ENCODE measurements at places on chromosomes 1 and 21.

DNA sequence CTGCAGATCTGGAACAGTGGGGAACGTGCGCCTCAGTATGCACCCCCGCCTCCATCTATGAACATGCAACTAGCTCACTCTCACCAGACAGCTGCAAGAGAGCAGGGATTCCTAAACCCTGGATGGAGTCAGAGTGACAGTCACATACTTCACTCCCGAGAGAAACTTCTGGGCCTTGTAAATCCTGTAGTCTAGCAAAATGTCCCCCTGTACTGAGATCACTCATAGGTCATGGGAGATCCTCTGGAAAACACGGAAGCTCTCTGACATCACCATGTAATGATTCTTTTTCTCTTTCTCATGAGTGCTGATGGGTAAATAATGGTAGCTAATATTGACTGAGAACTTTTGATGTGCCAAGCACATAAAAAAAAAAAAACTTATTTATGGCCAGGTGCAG lies 23.4 kb upstream of the TARDBP start:
- DNase-seq: no peak
- peaks cover 2% of the 10 kb centered on the region for H3K27me3 ChIP-seq
- no peaks in the 10 kb centered on the region for H3K4me1 ChIP-seq
- H3K36me3 ChIP-seq: no peaks in the 10 kb centered on the region
- H3K27ac ChIP-seq: no peak overlapping the region

GRCh38 chr1:32771561-32772280 lies 45.4 kb downstream of the YARS1 start:
- peaks cover 8% of the 10 kb centered on the region for H3K4me1 ChIP-seq
- no peaks in the 10 kb centered on the region for H3K36me3 ChIP-seq
- H3K27me3 ChIP-seq: no peaks in the 10 kb centered on the region
- no peak overlapping the region for H3K27ac ChIP-seq

- H3K27ac ChIP-seq: no peak overlapping the region
- no peak overlapping the region for H3K4me3 ChIP-seq
- no peaks in the 10 kb centered on the region for H3K4me1 ChIP-seq
- no peaks in the 10 kb centered on the region for H3K36me3 ChIP-seq
- no peak for DNase-seq
- H3K27me3 ChIP-seq: peaks cover 37% of the 10 kb centered on the region
Measured at GRCh38 chr1:153023109-153023508, 7.9 kb upstream of the SPRR1B start.

DNA sequence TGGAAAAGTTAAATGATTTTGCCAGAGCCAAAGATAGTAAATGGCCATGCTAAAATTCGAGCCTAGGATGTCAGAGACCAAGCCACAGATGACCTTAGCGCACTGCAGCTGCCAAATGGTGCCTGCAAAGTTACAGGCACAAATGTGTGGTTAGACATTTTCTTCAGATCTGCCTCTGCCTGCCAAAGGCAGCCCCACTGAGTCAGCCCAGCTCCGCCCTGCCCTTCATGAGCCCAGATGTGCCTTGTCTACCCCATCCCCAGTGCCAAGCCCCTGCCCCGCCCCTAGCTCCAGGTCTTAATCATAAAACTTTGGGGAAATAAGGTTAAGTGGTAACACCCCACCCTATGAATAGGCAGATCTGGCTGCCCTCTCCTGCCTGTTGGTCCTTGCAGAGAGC lies 105.9 kb downstream of the DTL start:
- no peak for DNase-seq
- no peaks in the 10 kb centered on the region for H3K36me3 ChIP-seq
- no peaks in the 10 kb centered on the region for H3K27me3 ChIP-seq
- H3K27ac ChIP-seq: no peak overlapping the region

GRCh38 chr1:8404460-8405370 lies 86.8 kb downstream of the SLC45A1 start:
- peaks cover 19% of the 10 kb centered on the region for H3K4me1 ChIP-seq
- DNase-seq: no peak
- no peak overlapping the region for H3K27ac ChIP-seq
- no peaks in the 10 kb centered on the region for H3K36me3 ChIP-seq
- H3K27me3 ChIP-seq: no peaks in the 10 kb centered on the region
- no peak overlapping the region for H3K4me3 ChIP-seq

- H3K4me3 ChIP-seq: no peak overlapping the region
- DNase-seq: no peak
- no peak overlapping the region for H3K27ac ChIP-seq
- no peaks in the 10 kb centered on the region for H3K36me3 ChIP-seq
- H3K27me3 ChIP-seq: peaks cover 10% of the 10 kb centered on the region
Measured at GRCh38 chr1:43058545-43059360, 100.1 kb upstream of the SLC2A1 start.

GRCh38 chr1:50720457-50721053 lies 239.5 kb downstream of the FAF1 start:
- H3K36me3 ChIP-seq: peaks cover 40% of the 10 kb centered on the region
- H3K4me3 ChIP-seq: no peak overlapping the region
- no peak overlapping the region for H3K27ac ChIP-seq
- peaks cover 32% of the 10 kb centered on the region for H3K4me1 ChIP-seq
- DNase-seq: no peak
- H3K27me3 ChIP-seq: no peaks in the 10 kb centered on the region

Data from naive thymus-derived CD8-positive, alpha-beta T cell (primary cell).